ENCODE measurements at places on chromosomes 13 and 19. TPM values are rescaled to one million over a fixed set of nuclear protein-coding genes. Genes with fewer than 3 reads are reported as not detected.

Gene SACS
- 17.7 TPM for total RNA-seq

Gene CTXN1
- 11.8 TPM for total RNA-seq

Gene SMIM44
- 0.60 TPM for total RNA-seq

Gene ZNF77
- total RNA-seq: 1.7 TPM

Gene ZNF414
- total RNA-seq: 9.8 TPM

Gene PSG11
- total RNA-seq: not detected

Measured in HT-29 (cell line).